DMS53 (cell line): ENCODE measurements at places on chromosomes 16 and 17.

- peak; percentile 64 for DNase-seq
These were observed 592 bp downstream of the ALDOA start for GRCh38 chr16:30065943-30066760.

DNA sequence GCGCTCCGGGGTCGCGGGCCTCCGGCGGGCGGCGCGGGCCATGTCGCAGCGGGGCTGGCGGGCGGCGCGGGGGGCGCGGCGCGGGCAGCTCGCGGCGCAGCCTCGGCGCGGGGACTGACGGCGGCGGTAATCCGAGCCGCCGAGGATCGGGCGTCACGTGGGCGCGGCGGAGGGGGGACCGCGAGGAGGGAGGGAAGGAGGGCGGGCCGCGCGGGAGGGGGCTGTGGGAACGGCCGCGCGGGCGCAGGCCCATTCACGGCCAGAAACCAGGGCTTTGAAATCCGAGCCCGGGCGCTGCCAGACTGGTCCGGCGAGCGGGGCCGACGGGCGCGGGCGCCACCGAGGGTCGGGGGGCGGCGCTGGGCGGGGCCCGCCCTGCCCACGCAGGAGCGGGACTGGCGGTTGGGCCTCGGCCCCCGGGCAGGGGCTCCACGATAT lies at the start of gene MTSS2:
Gene MTSS2 (minus strand): TSS at position 116 of the 438 bp plus-strand sequence. CDS start 262 bp downstream, outside the sequence.
- DNase-seq, result peak; percentile 88

DNA sequence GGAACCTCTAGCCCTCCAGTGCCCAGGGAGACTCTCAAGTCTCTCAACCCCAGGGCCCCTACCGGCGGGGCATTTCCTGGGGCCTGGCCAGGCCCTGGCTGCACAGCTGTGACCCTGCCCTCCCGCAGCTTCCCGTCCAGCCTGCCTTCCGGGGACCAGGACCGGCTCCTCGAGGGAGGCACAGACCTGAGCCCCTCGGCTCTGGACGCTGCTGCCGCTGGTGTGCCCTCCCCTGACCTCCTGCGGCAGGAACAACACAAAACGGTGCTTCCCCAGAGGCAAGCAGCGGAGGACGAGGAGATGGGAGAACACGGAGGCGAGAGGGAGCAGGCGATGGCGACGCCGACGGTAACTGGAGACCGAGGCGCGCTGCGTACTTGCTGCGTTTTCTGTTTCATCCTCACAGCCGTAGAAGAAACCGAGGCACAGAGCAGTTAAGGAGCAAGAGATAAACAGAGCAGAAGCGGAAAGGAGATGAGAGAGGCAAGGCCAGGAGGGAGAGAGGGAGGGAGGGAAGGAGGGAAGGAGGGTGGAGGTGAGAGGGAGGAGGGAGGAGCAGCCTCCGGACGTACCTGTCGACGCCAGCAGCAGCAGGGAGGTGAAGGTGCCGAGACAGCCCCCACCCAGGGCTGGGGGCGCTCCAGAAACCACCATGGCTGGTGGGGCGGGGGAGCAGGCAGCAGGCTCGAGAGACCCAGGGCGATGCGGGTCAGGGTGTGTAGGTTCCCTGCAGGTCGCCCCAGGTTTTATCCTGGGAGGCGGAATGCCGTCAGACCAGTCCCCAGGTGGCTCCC lies at the start of gene PRSS22:
Gene PRSS22 (minus strand): TSS at position 720 of the 794 bp plus-strand sequence. CDS start 66 bp downstream, at position 654.
- DNase-seq, result peak; percentile 81

- DNase-seq, result no peak
These were observed 66.3 kb downstream of the STX8 start for GRCh38 chr17:9509236-9509816.

- DNase-seq, result peak; percentile 76
These were observed 404.8 kb downstream of the CDH13 start for GRCh38 chr16:83031524-83031923.

GRCh38 chr16:66342294-66342900 lies 24.1 kb upstream of the CDH5 start:
- peak; percentile 40 for DNase-seq

DNA sequence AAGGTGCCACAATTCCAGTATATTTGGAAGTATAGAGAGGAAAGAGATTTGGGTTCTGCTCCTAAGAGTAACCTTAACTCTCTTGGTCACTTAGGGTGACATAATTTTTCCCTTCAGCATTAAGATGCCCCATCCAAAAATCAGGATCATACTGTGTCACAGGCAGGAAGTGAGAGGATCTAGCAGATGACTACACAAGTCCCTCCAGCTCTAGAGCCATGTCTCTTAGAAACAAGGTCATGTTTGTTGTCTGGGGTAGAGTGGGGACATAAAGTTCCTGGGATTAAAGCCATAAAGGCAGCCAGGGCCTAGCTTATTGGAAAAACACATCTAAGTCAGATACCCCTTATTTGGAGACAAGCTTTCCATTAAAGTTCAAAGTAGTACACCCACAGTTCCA lies 2.7 kb downstream of the CCL8 start:
- DNase-seq, result no peak

GRCh38 chr17:9776911-9777310 lies 14.5 kb downstream of the DHRS7C start:
- DNase-seq, result no peak

- peak; percentile 65 for DNase-seq
These were observed 2.8 kb downstream of the EMP2 start for GRCh38 chr16:10577305-10578202.

DNA sequence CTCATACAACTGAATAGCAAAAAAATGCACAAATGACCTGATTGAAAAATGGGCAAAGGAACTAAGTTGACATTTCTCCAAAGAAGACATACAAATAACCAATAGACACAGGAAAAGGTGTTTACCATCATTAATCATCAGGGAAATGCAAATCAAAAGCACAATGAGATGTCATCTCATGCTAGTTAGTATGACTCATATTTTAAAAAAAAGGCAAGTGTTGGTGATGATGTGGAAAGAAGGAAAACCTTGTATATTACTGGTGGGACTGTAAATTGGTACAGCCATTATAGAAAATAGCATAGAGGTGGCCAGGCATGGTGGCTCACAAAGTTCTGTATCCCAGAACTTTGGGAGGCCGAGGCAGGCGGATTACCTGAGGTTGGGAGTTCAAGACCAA lies 232.5 kb upstream of the ZFHX3 start:
- DNase-seq, result peak; percentile 68

DNA sequence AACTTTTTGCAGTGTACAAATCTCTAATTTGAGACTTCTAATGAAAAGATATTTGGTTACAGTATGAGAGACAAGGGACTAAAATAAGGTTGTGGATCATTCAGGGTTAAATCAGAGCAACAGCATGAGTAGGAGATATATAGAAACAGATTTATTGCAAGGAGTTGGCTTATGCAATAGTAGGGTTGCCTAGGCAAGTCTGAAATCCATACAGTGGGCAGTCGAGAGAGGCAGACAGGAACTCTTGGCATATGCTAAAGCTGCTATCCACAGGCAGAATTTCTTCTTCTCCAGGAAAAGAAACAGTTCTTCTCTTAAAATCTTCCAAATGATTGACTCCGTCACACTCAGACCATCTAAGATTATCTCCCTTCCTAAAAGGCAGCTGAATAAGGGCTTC lies 500.8 kb downstream of the MAF start:
- DNase-seq, result no peak

DNA sequence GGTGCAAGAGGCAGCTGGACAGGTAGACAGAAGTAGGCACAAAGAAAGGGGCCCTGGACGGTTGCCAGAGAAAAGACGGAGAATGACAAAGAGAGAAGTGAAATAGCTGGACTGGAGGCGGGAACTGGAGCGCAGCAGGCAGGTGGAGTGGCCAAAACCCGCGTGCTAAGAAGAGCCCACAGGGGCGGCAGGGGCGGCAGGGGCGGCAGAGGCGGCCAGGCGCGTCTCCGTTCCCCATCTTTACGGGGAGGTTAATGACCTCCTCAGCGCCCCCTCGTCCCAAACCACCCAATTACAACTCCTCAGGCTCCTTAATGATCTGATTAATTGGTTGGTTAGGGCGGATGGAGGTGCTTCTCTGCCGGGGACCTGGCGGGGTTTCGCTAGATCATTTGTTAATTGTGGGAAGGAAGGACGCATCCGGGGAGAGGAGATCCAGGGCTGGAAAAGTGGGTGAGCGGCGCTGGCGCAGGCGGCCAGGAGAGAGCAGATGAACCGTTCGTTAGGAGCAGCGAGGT lies 15.4 kb upstream of the HOXB9 start:
- no peak for DNase-seq

DNA sequence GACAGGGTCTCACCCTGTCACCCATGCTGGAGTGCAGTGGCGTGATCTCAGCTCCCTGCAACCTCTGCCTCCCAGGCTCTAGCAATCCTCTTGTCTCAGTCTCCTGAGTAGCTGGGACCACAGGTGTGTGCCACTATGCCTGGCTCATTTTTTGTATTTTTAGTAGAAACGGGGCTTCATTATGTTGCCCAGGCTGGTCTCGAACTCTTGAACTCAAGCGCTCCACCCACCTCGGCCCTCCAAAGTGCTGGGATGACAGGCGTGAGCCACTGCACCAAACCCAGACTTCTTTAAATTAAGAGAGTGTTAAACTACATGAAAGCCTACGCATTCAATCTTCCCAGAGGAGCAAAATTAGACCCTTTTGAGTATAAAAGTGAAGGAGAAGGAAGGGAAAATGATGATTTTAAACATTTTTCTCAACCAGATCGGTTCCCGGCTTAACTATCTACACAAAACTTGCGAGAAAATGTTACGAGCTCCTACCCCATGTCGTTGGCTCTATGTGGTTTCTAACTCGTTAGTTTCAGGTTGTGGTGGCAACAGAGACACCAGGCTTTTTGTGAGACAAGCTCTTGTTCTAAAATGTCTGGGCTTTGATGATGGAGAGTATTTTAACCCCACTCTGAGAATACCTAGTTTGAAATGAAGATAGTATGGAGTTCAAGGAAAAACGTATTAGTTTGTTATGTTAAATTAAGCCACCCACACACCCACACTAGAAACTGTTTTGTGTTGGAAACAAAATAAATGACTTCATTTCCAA lies 26.3 kb downstream of the STAT5B start:
- no peak for DNase-seq

- no peak for DNase-seq
These were observed 44.9 kb downstream of the ABCA8 start for GRCh38 chr17:68910251-68910705.

- DNase-seq, result no peak
These were observed 90.4 kb downstream of the PARN start for GRCh38 chr16:14539631-14540030.

DNA sequence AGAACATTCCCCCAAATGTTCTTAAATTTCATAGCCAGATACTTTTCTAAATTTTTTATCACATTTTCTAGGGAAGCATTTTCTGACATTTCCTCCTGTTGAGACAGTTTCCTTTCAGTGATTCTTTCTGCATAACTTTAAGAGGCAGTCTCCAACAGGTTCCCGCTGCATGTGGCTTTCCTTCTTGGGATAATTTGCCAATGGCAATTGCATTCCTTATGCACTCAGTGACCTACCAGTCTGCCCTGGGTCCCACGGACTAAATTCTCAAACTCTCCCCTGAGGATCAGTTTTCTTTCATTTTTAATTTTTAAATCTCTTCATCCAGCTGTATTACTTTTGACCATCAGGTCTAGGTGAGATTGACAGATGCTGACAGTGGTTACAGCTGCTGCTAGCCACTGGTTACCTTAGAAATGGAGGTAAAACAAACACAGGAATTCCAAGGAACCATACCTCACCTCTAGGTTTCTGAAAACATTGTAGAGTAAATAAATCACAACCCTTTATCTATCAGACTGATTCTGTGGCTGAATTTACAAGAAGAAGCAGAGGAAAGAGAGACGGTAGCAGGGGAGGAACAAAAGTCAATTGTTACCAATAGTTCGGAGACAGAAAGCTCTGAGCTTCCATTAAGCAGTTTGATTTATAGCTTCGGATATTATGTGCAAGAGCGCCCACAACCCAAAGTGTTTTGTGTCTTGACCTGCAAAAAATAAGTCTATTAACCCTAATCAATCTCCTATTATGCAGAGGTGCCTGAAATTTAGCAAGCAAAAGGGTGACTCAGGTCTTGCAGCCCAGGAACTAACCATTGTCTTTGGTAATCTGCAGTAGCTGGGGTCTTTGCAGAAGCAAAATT lies 216.0 kb downstream of the PMP22 start:
- DNase-seq, result no peak

GRCh38 chr17:30160419-30161172 lies 44.0 kb downstream of the NSRP1 start:
- no peak for DNase-seq

GRCh38 chr16:3157229-3158025 lies 22.6 kb downstream of the ZNF213 start:
- peak; percentile 87 for DNase-seq

DNA sequence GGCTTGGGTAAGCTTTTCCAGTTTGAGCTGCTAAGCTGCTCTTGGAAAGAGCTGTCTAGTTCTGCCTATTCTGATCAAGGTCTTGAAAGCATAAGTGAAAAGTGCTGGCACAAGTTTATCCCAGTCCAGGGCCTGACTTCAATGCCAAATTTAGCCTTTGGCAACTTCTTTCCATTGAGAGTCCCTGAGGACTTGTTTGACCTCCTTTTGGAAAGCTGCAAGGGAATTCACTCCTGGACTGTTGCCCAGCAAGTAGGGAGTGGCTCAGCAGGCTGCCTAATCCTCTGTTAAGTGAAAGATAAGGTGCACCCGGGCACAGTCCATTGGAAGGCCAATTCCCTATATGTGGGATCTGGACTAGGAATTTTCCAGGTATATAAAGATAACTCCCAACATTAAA lies 16.0 kb upstream of the TANC2 start:
- no peak for DNase-seq

- no peak for DNase-seq
These were observed 11.3 kb downstream of the STX1B start for GRCh38 chr16:30998852-30999761.

GRCh38 chr17:62966426-62967204 lies 580 bp downstream of the TANC2 start:
- peak; percentile 52 for DNase-seq

- DNase-seq, result no peak
These were observed 70.8 kb upstream of the TRAP1 start for GRCh38 chr16:3787924-3788661.

DNA sequence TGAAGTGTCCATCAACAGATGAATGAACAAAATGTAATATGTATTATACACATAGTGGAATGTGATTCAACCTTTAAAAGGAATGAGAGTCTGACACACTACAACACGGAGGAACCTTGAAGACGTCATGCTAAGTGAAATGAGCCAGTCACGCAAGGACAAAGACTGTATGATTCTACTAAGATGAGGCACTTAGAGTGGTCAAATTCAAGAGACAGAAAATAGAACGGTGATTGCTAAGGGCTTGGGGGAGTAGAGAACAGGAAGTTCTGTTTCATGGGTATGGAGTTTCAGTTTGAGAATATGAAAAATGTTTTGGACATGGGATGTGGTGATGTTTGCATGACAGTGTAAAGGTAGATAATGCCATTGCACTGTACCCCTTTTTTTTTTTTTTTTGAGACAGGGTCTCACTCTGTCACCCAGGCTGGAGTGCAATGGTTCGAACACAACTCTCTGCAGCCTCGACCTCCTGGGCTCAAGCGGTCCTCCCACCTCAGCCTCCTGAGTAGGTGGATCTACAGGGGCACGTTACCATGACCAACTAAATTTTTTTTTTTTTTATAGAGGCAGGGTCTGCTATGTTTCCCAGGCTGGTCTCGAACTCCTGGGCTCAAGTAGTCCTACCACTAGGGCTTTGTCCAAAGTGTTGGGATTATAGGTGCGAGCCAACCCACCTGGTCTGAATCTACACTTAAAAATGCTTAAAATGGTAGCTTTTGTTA lies 2.9 kb upstream of the CCDC102A start:
- no peak for DNase-seq

DNA sequence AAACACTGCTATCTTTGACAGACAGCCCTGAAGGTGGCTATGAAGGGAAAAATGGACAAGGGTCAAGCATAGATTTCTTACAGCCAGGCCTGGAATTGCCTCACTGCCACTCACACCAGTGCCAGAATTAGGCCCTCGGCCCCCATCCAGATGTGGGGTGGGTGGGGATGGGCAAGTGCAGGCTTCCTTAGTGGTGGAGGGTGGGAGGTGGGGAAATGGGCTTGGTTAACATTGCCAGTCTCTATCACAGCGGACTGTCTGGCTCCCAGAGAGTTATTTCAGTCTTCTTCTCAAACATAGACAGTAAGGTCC lies 24.9 kb downstream of the B9D1 start:
- DNase-seq, result no peak
